ENCODE measurements at places on chromosomes 16 and 17. TPM values are rescaled to one million over a fixed set of nuclear protein-coding genes. Genes with fewer than 3 reads are reported as not detected.

Gene CCL4L2
- not detected for total RNA-seq

Gene KRT9
- total RNA-seq = not detected

Gene HIGD1B
- not detected for total RNA-seq

Gene CCL15
- not detected for total RNA-seq

Gene IGF2BP1
- under 0.01 TPM for total RNA-seq

Gene NUP88
- 94.0 TPM for total RNA-seq

Gene HS3ST3B1
- total RNA-seq = 2.8 TPM

Gene TOM1L2
- total RNA-seq = 18.0 TPM

Gene KRT20
- not detected for total RNA-seq

Gene KRT28
- total RNA-seq = not detected

Gene SLC4A1
- not detected for total RNA-seq

Gene C17orf107
- 0.76 TPM for total RNA-seq

Gene EFTUD2
- 145 TPM for total RNA-seq

Gene THAP11
- 30.2 TPM for total RNA-seq

Gene SLC5A11
- 0.13 TPM for total RNA-seq

GRCh38 chr17:74097450-74098135, 105.9 kb upstream of the RPL38 start:
- DNase-seq = no peak

- DNase-seq = no peak
Observed at GRCh38 chr17:40986920-40987319, 2.8 kb upstream of the KRT40 start.

- peak; percentile 86 for DNase-seq
Observed at GRCh38 chr17:8186787-8187516, 3.0 kb downstream of the BORCS6 start.

DNA sequence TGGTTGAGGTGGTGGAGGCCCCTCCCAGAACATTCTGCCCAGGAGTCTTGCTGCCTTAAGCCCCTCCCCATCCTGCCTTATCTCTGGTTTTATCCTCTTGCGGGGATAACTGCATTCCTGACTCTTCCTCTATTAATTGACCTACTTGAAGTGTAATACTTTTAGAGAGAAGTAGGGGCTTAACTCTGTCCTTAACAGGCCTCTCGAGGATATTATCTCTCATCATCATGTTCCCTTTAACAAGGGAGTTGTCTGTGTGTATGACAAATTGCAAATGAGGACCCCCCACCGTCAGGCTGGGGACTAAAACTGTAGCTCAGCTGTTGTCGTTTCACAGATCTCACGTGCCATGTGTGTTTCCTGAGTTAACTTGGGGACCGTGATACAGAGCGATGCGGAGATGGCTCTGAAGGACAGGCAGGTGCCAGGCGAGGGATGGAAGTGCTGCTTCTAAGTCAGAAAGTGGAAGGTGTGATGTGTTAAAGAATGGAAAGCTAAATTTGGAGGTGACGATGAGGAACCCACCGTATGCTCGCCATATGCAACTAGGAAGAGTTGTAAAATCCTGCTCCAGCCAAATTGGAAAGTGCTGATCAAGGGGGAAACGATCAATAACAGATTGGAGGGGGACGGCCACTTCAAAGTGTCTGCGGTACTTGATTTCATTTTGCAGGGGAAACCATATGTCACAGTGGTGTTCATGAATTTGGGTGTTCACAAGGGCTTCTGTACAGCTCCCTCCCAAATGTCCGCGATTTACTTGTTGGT, 106.3 kb downstream of the RPTOR start:
- no peak for DNase-seq

DNA sequence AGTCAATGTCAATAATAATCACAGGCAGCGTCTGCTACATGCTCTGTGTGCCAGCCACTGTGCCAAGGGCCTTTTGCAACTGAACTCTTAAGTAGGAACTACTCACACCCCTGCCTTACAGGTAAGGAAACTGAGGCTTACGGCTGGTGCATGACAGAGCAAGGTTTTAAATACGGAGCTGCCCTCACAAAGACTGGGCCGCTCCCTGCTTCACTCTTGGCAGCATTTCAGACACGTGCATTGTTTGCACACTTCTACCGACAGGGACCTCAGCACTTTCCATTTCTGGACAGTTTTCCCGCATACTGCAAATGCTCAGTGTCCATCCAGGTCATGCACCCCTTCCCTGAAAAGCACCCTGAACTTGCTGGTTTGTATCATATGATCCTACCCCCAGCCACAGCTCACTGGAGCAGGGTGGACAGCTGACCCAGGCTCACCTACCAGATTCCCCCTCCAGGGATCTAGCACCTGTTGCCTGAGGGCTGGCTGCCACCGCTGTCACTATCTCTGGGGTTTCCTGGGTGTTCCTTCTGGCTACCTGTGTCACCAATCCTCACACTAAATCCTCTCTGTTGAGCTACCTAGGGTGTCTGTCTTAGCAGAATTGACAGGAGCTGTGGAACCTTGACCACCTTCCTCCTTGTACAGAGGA, 142.9 kb downstream of the C16orf78 start:
- no peak for DNase-seq

- DNase-seq = no peak
Observed at GRCh38 chr17:44914698-44915271, 515 bp downstream of the GFAP start.

- no peak for DNase-seq
Observed at GRCh38 chr16:68372381-68372720, 61.5 kb downstream of the PRMT7 start.

DNA sequence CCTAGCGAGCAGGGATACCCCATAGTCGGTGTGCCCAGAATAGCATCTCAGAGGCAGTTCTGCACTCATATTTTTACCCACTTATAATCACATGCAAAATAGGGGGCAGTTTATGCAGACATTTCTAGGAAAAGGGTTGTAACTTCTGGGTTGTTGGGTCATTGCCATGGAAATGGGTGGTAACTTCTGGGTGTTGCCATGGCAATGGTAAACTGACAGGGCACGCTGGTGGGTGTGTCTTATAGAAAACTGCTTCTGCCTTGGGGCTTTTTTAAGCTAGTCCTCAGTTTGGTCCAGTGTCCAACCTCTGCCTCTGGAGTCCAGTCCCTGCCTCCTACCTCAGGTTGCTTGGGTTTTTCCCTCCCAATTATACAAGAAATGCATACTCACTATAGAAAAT, 7.4 kb upstream of the SPAG9 start:
- DNase-seq = no peak

DNA sequence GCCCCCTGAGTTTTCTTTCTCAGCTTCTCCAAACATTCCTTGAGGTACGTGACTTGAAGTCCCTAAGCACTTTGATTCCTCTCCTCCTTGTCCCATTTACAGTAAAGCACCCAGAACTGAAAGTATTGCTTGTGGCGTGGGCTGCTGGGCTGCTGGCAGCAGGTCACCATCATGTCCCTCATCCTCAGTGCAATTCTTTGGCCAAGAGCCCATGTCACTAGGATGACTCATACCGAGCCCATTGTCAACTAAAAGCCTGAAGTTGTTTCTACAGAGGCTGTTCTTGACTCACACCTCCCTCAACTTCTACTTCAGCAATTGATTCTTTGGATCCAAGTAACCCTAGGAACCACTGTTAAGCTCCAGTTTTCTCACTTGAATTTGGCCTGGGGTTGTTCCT, 54.3 kb downstream of the KPNA2 start:
- peak; percentile 80 for DNase-seq

GRCh38 chr16:77403732-77404131, 31.1 kb downstream of the ADAMTS18 start:
- no peak for DNase-seq

- DNase-seq = no peak
Observed at GRCh38 chr16:73434621-73435020, 386.7 kb upstream of the ZFHX3 start.

DNA sequence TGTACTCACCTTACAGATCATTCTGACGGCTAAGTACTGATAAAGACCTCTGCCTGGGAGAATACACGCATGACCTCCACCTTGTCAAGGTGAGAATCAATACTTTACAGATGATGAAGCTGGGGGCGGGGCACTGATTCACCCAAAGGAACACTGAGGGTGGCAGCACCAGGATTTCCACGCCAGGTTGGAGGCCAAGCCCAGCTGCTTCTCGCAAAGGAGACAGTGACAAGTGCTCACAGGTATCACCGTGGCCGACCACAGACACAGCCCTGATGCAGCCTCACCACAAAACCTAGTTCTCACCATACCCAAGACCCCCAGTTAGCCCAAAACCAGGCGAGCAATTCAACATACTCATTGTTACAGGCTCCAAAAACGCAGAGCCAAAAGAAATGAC, 434.2 kb downstream of the SOX9 start:
- DNase-seq = no peak
